T-cell (primary cell): ENCODE measurements at places on chromosomes 12 and 14. TPM values are rescaled to one million over a fixed set of nuclear protein-coding genes. Genes with fewer than 3 reads are reported as not detected.

DNA sequence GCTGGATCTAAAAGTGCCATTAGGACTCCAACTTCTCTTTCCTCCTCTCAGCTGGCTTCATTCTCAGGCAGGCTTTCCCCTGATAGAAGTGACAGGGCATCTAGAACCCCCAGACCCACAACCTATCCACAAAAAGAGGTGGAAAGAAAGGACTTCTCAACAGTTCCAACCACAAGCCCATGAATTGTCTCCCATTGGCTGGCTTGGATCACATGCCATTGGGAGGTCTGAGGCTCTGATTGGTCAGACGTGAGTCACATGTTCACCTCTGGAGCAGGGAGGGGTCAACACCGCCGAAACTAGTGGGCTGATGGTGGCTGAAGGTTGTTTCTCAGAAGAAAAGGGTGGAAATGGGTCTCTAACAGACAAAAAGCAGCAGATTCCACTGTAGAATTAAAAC lies 47.2 kb downstream of the DRAM1 start:
- no peaks in the 10 kb centered on the region for H3K4me1 ChIP-seq
- H3K27ac ChIP-seq, result no peak overlapping the region
- no peaks in the 10 kb centered on the region for H3K36me3 ChIP-seq
- no peak overlapping the region for H3K4me3 ChIP-seq

DNA sequence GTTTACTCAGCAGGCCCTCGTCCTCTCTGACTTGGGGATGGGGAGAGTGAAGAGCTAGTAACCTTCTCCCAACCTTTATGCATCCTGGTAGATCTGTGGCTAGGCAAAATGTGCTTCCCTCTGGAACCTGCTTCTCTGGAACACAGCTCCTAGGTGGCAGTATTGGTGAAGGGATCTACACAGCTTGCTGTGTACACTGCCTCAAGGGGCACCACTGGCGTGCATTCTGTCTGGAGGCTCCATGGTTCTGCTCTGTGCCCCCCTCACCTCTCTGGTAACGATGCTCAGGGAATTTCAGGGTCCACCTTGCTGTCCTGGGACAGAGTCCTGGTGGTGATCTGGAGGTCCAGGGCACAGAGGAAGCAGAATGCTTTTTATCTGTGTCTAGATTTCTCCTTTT lies 43.5 kb upstream of the KCNA5 start:
- no peak for DNase-seq
- H3K36me3 ChIP-seq, result no peaks in the 10 kb centered on the region
- no peak overlapping the region for H3K4me3 ChIP-seq
- H3K27ac ChIP-seq, result no peak overlapping the region
- H3K27me3 ChIP-seq, result peaks cover 37% of the 10 kb centered on the region
- H3K4me1 ChIP-seq, result no peaks in the 10 kb centered on the region

DNA sequence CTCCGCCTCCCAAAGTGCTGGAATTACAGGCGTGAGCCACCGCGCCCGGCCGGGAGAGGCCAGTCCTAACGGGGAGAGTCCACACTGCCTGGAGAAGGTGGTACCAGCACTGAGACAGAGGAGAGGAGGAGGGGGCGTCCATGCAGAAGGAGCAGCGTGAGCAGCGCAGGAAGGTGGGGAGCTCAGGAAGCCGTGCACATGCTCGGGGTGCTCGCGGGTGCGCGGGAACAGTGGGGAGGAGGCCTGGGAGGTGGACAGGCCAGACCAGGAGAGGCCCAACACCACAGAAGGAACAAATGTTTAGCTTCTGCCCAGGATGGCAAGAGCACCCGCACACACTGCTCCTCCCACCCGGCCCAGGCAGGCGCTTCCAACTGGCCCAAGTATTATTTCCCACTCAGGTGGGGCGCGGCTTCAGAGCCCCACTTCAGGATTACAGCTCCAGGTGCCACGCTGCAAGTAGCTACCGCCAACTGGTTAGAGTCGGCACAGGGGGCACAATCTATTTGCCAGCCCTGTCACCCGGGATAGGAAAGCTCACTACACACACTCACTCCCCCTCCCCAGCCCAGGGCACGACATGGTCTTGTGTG lies 80.8 kb upstream of the BCL11B start:
- no peak overlapping the region for H3K4me3 ChIP-seq
- peaks cover 41% of the 10 kb centered on the region for H3K27me3 ChIP-seq
- H3K4me1 ChIP-seq, result no peaks in the 10 kb centered on the region
- no peaks in the 10 kb centered on the region for H3K36me3 ChIP-seq
- DNase-seq, result no peak

- peaks cover 1% of the 10 kb centered on the region for H3K36me3 ChIP-seq
- no peak overlapping the region for H3K4me3 ChIP-seq
- no peak for DNase-seq
- no peaks in the 10 kb centered on the region for H3K4me1 ChIP-seq
- H3K27me3 ChIP-seq, result no peaks in the 10 kb centered on the region
These were observed 123.3 kb downstream of the CEP83 start for GRCh38 chr12:94336211-94336925.

GRCh38 chr14:92122761-92123160 lies 992 bp downstream of the CPSF2 start:
- DNase-seq, result no peak
- H3K36me3 ChIP-seq, result no peaks in the 10 kb centered on the region
- no peak overlapping the region for H3K27ac ChIP-seq
- H3K4me3 ChIP-seq, result peak overlapping the region; percentile 66
- no peaks in the 10 kb centered on the region for H3K27me3 ChIP-seq

DNA sequence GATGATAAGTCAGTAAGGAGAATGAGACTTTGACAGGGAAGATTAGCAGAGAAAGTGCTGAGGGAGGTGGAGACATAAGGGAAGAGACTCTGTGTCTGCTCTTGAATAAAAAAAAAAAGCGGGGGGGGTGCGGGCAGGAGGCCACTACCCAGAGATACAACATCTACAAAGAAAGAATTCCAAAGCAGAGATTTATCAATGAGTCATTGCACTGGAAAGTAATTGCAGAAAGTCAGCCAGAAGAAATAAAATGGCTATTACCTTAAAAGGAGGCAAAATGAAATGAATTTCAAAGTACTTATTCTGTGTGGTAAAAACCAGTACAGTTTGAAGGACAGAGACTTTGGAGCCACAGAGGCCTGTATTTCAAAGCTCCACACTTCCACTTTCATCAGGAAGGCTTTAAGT lies 267.1 kb upstream of the PRKD1 start:
- no peak overlapping the region for H3K4me3 ChIP-seq
- no peak overlapping the region for H3K27ac ChIP-seq
- H3K4me1 ChIP-seq, result no peaks in the 10 kb centered on the region
- no peaks in the 10 kb centered on the region for H3K36me3 ChIP-seq
- no peaks in the 10 kb centered on the region for H3K27me3 ChIP-seq
- no peak for DNase-seq

GRCh38 chr12:1595026-1595561 lies 713 bp upstream of the FBXL14 start:
- peak overlapping the region; percentile 88 for H3K27ac ChIP-seq
- H3K4me1 ChIP-seq, result peaks cover 15% of the 10 kb centered on the region
- DNase-seq, result no peak
- no peaks in the 10 kb centered on the region for H3K27me3 ChIP-seq
- H3K4me3 ChIP-seq, result peak overlapping the region; percentile 79
- no peaks in the 10 kb centered on the region for H3K36me3 ChIP-seq

DNA sequence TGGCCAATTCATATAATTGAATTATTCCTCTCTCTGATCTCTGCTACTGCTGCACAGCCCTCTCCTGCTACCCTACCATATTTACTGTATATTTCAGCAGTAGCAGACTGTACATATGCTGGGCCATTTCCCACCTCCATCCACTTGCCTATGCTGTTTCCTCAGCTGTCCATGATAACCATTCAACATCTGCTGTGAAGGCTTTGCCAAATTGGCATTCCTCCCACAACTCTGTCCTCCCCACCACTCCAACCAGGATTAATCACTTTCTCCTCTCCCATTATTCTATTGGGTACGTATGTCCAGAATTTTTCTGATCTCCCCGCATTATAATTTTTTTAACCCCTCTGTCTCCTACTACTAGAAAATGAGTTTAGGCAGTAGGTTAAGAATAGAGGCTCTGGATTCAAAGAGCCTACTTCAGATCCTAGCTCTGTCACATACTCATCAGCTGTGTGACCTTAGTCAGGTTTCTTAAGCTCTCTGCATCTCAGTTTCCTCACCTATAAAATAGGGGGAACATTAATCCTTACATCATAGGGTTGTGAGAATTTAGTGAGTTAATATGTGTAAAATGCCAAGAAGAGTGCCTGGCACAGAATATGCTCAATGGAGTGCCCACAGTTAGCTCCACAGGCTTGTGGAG lies 123.3 kb downstream of the KICS2 start:
- no peaks in the 10 kb centered on the region for H3K36me3 ChIP-seq
- H3K27ac ChIP-seq, result no peak overlapping the region
- no peak for DNase-seq
- H3K4me3 ChIP-seq, result no peak overlapping the region
- H3K27me3 ChIP-seq, result no peaks in the 10 kb centered on the region
- no peaks in the 10 kb centered on the region for H3K4me1 ChIP-seq

GRCh38 chr14:60327447-60328331 lies 78.7 kb downstream of the PPM1A start:
- H3K4me3 ChIP-seq, result peak overlapping the region; percentile 68
- H3K4me1 ChIP-seq, result peaks cover 2% of the 10 kb centered on the region
- H3K36me3 ChIP-seq, result no peaks in the 10 kb centered on the region
- peak; percentile 2 for DNase-seq
- H3K27me3 ChIP-seq, result peaks cover 24% of the 10 kb centered on the region

GRCh38 chr14:55688566-55688965 lies 108.6 kb downstream of the KTN1 start:
- H3K4me3 ChIP-seq, result no peak overlapping the region
- no peak for DNase-seq
- H3K4me1 ChIP-seq, result no peaks in the 10 kb centered on the region
- peaks cover 4% of the 10 kb centered on the region for H3K36me3 ChIP-seq
- no peak overlapping the region for H3K27ac ChIP-seq
- H3K27me3 ChIP-seq, result no peaks in the 10 kb centered on the region

DNA sequence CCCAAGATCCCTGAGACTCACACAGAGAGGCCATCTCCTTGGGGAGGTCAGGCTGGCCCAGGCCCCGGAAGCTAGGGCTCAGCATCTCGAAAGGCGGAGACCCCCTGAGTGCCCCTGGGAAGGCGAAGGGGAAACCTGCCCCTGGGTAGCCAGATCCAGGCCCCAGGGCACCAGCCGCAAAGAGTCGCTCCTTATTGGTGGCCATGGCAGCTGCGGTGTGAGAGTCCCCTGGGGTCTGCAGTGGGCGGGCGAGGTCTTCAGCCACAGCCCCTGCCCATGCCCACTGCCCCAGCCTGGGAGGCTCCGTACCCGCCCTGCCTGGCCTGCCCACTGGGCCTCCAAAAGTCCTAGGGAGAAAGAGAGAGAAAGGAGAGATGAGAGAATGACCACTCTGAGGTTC lies 4.7 kb downstream of the RARG start:
- H3K36me3 ChIP-seq, result peaks cover 2% of the 10 kb centered on the region
- peaks cover 86% of the 10 kb centered on the region for H3K4me1 ChIP-seq
- no peaks in the 10 kb centered on the region for H3K27me3 ChIP-seq
- H3K27ac ChIP-seq, result no peak overlapping the region

GRCh38 chr12:104701756-104702155 lies 245.0 kb downstream of the CHST11 start:
- H3K36me3 ChIP-seq, result peaks cover 2% of the 10 kb centered on the region
- no peaks in the 10 kb centered on the region for H3K27me3 ChIP-seq
- H3K27ac ChIP-seq, result no peak overlapping the region
- H3K4me3 ChIP-seq, result no peak overlapping the region
- peaks cover 13% of the 10 kb centered on the region for H3K4me1 ChIP-seq

- H3K36me3 ChIP-seq, result no peaks in the 10 kb centered on the region
- no peaks in the 10 kb centered on the region for H3K27me3 ChIP-seq
- H3K4me1 ChIP-seq, result no peaks in the 10 kb centered on the region
- no peak overlapping the region for H3K27ac ChIP-seq
- no peak for DNase-seq
- no peak overlapping the region for H3K4me3 ChIP-seq
These were observed 17.6 kb upstream of the GPR33 start for GRCh38 chr14:31505411-31505810.

DNA sequence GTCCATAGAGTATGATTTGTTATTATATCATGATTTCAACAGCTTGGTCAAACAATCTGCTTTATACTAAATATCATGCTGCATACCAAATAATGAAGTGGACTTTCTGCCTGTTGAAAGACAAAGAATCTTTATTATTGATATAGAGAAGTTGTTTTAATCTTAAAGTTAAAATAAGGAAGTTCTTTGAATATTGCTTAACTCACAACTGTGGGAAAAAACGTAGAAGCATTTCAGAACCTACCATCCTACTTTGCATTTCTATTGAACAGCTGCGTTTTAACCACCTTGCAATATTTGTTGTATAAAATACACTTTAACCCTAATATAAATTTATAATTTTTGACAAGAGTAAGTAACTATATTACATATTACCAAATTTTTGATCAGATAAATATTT lies 22.9 kb upstream of the ARL1 start:
- H3K4me1 ChIP-seq, result no peaks in the 10 kb centered on the region
- no peak for DNase-seq
- H3K4me3 ChIP-seq, result no peak overlapping the region
- H3K27ac ChIP-seq, result no peak overlapping the region
- H3K27me3 ChIP-seq, result peaks cover 4% of the 10 kb centered on the region
- H3K36me3 ChIP-seq, result no peaks in the 10 kb centered on the region

GRCh38 chr12:19223018-19223417 lies 93.5 kb downstream of the PLEKHA5 start:
- H3K4me1 ChIP-seq, result no peaks in the 10 kb centered on the region
- H3K4me3 ChIP-seq, result no peak overlapping the region
- no peak for DNase-seq
- no peaks in the 10 kb centered on the region for H3K36me3 ChIP-seq
- no peaks in the 10 kb centered on the region for H3K27me3 ChIP-seq

DNA sequence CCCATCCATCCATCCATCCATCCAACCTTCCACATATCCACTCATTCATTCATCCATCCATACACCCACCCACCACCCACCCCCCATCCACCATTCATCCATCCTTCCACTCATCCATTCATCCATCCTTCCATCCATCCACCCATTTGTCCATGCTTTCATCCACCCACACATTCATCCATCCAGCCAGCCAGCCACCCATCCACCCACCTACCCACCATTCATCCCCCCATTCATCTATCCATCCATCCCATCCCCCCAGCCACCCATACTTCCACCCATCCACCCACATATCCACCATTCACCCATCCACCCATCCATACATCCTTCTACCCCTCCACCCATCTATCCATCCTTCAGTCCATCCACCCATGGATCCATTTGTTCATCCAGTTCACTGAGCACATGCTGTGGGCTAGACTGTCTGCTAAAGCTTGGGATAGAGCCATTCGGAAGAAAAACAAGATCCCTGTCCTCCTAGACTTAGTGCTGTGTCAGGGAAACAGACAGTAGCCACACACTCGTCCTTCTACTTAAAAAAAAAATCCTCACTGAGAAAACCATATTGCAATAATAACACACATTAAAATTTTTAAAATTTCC lies 377.5 kb downstream of the ADGRD1 start:
- no peak overlapping the region for H3K4me3 ChIP-seq
- H3K27ac ChIP-seq, result no peak overlapping the region
- no peaks in the 10 kb centered on the region for H3K27me3 ChIP-seq
- H3K4me1 ChIP-seq, result no peaks in the 10 kb centered on the region
- no peak for DNase-seq

The RNASE2 gene
- total RNA-seq, result not detected

The RERGL gene
- not detected for total RNA-seq

The KRT85 gene
- not detected for total RNA-seq

The RNF212B gene
- total RNA-seq, result not detected

The TAS2R42 gene
- total RNA-seq, result not detected

The NTN4 gene
- total RNA-seq, result 0.53 TPM

The MANSC4 gene
- total RNA-seq, result not detected

The SYNDIG1L gene
- not detected for total RNA-seq

The ARMH4 gene
- not detected for total RNA-seq

The GPR84 gene
- total RNA-seq, result not detected
